ENCODE measurements at places on chromosomes 3 and 15.

- DNase-seq, result peak; percentile 27
Measured at GRCh38 chr3:14175383-14176037, 2.9 kb downstream of the XPC start.

GRCh38 chr3:24480497-24480896, 14.2 kb downstream of the THRB start:
- no peak for DNase-seq

DNA sequence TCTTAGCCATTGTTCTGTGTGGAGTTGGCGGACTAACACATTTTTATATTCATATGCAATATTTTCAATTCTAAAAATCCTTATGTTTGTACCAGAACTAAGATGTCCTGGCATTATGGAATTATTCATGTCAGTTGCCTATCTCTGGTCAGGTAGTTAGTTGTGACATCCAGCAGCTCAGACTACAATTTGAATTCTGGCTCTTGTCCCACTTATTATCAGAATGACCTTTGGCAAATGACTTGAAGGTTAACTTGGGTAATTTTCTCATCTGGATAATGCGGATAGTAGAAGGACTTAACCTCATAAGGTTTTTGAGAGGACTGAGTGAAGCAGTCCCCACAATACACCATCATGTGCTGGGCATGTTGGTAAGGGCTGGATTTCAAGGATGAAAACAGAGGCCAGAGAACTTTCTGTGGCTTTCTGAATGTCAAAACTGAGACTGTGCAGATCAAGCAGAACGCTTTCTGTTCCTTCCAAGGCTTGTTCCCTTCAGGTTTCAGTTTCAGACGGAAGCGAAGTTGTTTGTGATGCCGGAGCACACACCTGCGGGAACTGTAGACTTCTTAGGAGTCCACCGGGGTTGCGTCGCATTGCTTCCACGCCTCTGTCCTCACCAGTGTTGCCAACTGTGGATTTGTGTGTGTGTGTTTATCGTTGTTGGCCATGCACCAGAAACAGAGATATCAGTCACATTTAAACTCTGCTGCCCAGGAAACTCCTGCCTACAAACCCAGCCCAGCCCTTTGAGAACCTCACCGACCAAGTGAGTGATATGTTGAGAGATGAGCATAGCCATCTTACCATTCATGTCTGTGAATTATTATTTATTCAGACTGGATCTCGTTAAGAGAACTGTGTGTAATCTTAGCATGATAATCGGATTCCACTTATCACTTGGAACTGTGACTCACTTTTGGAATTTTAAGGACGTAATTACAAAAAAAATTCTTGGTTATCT, 76.0 kb downstream of the PTPRG start:
- DNase-seq, result no peak

GRCh38 chr15:64699751-64700388, 75.5 kb downstream of the RBPMS2 start:
- peak; percentile 41 for DNase-seq

DNA sequence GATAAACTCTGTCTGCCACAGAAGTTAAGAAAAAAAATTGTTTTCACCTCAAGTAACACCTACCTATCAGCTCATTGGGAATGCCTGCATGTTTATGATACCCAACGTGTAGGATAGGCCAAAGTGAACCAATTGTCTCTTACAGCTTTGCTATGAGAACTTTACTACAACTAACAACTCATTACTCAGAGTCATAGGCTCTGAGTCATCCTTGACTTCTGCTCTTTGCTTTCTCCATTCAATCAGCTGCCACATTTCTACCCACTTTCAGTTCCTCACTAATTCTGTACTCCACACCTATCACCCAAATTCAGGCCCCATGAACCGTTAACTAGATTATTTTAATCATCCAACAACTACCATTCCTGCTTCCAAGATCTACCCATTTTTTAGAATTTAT, 843.9 kb downstream of the TUSC7 start:
- peak; percentile 27 for DNase-seq

- DNase-seq, result no peak
Measured at GRCh38 chr3:194333981-194334320, 17.2 kb downstream of the CPN2 start.

DNA sequence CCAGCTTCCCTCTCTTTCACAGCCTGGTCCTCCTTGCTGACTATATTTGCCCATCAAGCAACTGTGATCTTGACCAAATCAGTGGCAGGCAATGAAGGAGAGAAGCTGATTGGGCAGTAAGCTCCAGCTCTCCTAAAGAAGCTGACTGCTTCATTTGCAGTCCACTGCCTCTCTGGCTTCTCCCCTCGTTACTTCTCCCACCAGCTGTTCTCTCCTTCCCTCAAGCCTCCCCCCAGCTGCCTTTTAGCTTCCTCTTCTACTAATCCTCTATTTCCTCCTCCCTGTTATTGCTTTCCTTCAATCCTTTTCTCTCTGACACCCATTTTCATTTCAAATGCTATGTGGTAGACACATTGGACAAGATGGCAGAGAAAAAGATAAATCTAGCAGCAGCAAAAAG, 474.7 kb upstream of the UBE2E2 start:
- no peak for DNase-seq

DNA sequence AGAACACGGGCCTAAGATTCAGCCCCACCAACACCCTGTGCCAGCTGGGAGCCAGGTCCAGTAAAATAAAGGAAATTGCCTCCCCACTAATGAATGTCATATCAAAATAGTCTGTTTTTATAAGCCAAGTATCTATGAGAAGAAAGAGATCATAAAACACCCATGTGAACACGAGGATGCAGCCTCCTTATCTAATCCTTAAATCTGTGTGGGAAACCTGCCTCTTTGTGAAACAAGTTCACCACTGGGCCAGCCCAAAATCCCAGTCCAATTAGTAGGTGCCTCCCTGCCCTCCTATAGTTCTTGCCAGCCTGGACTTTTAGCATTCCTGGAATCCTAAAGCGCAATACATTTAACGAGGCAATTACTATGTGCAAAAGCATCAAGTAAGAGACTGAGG, 42.0 kb downstream of the SCAPER start:
- no peak for DNase-seq

- peak; percentile 93 for DNase-seq
Measured at GRCh38 chr3:194592798-194593752, 40.1 kb downstream of the TMEM44 start.

DNA sequence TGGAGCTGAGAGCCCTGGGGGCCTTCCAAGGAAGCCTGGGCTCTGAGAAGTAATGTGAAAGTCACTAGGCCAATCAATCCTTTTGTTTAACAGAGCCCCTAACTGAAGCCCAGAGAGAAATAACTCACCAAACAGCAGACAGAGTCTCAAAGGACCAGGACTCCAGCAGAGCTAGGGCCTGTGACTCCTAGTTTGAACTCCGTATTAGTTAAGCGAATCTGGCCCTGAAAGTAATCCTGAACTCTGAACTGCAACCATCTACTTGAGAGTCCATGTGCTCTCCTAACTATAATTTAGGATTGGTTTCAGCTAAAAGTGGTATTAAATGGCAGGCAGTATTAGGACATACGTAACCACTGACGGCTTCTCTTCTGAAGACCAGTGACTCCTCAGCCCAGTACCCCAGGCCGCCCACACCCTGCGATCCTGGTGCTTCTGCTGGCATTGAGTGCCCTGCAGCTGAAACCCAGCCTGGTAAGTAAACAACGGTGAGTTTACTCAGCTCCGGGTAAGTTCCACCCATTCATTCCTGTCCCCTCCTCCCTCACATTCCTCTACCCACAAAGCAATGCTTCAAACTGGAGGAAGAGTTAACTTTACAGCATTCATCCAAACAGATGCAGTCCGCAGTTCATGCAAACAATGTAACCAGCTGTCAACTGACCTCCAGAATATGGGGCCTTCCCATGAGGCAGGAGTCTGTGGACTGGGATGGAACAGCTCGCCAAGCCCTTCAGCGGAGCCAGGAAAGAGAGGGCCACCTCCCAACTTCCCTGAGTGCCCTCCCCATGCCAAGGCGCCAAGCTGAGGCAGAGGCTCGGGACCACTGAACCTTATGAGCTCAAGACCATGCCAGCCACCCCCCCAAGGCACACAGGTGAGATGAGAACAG, 7.3 kb downstream of the MYO5C start:
- DNase-seq, result no peak

DNA sequence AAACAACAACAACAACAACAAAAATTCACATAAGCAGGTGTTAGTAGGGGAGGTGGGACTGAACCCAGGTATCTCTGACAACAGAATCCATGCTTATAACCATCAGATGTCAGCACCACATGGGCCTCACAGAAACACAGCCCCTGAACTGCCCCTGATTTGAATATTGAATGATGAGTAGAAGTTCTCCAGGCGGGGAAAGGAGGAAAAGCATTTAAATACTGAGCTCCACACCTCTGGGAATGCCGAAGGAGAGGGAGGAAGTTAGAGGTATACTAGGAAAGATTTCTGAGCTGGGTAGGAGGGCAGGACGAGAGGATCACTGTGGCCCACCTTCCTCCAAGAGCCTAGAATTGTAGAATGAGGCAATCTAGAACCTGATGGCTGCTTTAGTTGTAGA, 31.9 kb upstream of the EIF4A2 start:
- no peak for DNase-seq

- DNase-seq, result peak; percentile 48
Measured at GRCh38 chr3:18134386-18135059, 290.6 kb downstream of the SATB1 start.

- peak; percentile 42 for DNase-seq
Measured at GRCh38 chr15:58771621-58772250, 634 bp downstream of the MINDY2 start.

GRCh38 chr3:59266551-59266950, 216.7 kb upstream of the CFAP20DC start:
- DNase-seq, result no peak

GRCh38 chr3:67866571-67866970, 212.2 kb upstream of the SUCLG2 start:
- no peak for DNase-seq

DNA sequence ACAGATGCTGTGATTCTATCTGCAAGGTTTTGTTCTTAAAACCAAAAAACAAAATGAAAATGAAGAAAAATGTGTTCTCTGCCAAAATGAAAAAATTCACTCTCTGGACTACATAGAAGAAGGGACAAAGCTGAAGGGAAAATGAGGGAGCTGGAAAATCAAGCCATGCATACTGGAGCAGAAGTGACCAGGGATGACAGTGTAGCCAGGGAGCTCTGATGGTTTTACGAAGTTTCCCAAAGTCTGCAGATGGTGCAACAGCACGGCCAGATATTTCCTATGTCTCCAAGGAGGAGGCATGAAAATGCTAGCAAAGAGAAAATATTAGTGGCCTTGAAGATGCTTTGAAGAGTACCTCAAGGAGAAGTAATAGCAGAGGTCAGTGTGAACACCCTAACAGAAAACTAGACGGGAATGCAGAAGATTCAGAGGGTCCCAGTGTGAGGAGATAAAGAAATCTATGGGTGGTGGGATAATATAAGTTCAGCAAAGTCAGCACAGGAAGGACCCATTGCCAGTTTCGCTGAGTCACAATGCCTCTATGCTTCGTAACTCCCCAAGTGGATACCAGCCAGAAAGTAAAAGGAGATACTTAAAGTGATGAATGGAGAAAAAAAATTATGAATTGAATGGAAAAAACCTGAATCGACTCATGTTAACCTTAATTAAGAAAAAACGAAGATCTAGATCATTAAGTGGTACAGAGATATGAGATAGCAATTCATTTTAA, 39.0 kb upstream of the POMGNT2 start:
- DNase-seq, result no peak

GRCh38 chr3:150956376-150956775, 16.2 kb downstream of the CLRN1 start:
- DNase-seq, result peak; percentile 29

- DNase-seq, result no peak
Measured at GRCh38 chr3:25349095-25349494, 79.0 kb upstream of the RARB start.

- DNase-seq, result peak; percentile 64
Measured at GRCh38 chr15:60591496-60592370, 112.8 kb upstream of the ICE2 start.

- peak; percentile 68 for DNase-seq
Measured at GRCh38 chr15:71705151-71705550, 105.2 kb upstream of the NR2E3 start.

GRCh38 chr3:184158404-184158803, 3.2 kb downstream of the DVL3 start:
- DNase-seq, result no peak

DNA sequence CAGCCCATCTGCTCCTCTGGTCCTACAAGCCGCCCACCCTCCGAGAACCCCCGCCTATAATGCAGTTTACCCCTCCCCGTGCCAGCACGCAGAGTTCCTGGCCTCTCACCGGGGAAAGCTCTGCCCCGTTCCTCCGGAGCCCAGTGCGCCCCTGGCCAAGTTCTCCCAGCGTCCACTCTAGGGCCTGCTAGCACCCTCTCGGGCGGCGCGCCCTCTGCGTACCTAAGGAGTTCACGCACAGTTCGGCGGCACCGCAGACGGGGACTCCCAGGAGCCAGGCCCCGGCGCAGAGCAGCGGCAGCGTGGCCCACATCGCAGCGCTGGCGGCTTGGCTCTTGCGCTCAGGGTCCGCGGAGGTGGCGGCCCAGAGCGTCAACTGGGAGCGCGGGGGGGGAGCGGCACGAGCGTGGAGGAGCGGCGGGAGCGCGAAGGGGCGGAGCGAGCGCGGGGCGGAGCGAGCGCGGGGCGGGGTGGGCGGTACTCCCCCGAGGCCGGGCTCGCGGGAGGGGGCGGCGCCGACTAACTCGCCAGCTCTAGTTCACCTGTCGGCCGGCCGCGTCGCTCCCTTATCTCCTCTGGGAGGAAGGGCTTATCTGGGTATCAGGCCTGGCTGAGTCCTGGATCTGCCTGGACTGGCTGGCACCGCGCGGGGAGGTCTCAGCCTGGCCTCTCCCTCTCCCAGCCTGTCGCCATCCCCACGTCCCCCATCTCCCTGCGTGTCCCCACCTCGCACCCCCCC, at the start of gene CTSH:
CTSH (minus strand) TSS at position 378 of the 739 bp plus-strand sequence; CDS start at position 313, 65 bp downstream.
- peak; percentile 89 for DNase-seq

DNA sequence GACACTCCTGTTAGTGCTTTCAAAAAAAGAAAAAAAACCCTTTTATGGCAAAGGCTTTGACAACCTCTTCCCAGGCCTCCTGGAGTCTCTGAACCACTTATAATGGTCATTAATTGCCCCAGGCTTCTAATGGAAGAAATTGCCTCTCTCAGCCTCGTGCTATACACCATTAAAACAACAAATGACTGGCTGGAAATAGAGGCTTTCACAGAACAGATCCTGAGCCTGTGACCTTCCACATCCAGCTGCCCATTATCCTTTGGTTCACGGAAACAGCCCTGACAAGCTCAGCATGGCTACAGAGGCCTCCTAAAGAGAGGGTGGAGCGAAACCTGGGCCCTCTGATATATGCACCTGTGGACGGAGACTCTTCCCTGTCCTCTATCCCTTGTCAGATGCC, 26.8 kb upstream of the MKRN3 start:
- no peak for DNase-seq

GRCh38 chr15:41476416-41477048, 17.1 kb upstream of the ITPKA start:
- no peak for DNase-seq
